Breast epithelium (tissue), 4 donors: ENCODE measurements at places on chromosomes 6 and 20. TPM values are rescaled to one million over a fixed set of nuclear protein-coding genes. Genes with fewer than 3 reads are reported as not detected.

GRCh38 chr20:56722042-56722441, 92.9 kb downstream of the TFAP2C start:
- DNase-seq, result no peak

GRCh38 chr6:104212977-104213668, 646.6 kb downstream of the HACE1 start:
- DNase-seq, result no peak

GRCh38 chr20:15703171-15703911, 869.9 kb downstream of the KIF16B start:
- DNase-seq, result no peak

DNA sequence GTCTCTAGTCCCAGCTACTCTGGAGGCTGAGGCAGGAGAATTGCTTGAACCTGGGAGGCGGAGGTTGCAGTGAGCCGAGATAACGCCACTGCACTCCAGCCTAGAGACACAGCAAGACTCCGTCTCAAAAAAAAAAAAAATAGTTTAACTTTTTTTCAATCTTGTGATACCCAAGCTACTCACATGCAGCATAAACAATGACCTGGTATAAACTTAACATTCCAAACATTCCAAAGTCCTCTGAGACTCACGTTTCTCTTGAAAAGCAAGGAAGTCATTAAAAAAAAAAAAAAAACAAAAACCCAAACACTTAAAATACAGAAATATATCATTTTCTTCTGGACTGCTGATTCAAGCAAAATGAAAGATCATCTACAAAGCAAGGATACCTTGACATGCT, 14.3 kb downstream of the CRNKL1 start:
- no peak for DNase-seq

- no peak for DNase-seq
Measured at GRCh38 chr20:5372371-5372770, 55.6 kb upstream of the PROKR2 start.

DNA sequence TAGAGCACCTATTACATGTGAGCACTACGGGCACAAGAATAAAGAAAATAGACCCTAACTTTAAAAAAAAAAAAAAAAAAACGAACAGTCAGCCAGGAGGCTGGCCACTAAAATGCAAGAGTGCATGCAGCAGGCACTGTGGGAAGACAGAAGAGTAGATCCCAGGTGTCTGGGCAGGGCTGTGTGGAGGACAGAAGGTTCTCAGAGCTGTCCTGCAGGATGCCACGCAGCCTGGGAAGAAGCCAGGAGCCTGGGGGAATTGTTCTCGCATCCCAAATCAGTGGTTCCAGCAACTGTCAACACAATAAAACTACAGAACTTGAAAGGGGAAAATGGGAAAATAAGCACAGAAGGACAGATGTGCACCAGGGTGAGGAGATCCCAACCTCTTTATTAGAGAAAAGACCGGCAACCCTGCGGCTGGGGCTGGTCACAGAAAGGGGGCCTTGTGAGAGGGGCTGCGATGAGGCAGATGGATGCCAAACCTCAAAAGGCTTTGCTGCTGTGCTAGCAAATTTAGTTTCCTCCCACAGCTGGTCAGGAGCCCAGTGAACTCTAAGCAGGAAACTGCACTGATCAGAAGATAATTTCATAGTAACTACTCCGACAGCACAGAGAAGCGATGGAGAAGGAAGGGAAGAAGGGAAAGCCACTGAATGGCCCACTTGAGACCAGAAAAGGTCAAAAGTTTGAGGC, 30.9 kb downstream of the MAP3K5 start:
- peak; percentile 72 for DNase-seq

DNA sequence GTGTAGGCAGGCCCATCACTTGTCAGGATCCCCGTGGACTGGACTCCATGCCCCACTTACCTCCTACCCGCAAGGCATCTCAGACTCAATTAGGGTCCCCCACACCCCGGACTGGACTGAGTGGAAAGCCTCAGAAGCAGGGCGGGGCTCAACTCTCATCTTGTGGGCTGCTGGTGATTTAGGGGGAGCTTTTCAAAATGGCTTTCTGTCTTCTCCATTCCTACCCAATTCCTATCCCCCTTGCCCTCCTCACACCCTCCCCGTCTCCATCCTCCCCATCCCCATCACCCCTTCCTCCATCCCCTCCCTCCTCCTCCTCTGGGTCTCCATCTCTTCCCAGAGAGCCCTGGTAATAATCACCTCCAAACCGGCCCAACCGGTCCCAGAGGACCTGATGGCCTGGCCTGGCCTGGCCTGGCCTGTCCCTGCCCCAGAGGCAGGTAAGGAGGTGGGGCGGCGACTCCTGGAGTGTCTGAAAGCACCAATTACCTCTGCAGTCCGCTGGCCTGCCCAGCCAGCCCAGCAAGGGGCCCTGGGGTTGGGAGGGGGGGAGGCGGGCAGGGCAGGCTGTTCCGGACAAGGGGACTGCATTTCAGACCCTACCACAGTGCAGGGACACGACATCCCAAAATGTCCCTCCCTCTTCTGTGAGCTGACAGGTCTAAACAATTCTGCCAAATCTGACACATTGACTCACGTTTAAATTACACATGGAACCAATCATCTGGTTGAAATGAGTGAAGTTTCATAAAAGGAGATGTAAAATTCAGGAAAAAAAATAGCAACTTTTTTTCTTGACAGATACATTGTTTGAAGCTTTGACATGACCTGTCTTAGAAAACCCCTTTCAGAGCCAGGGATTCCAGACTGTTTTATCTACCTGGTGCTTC, 24.8 kb downstream of the MAFB start:
- no peak for DNase-seq

GRCh38 chr20:20561841-20562240, 150.6 kb downstream of the RALGAPA2 start:
- DNase-seq, result no peak

Gene DNAH8
- total RNA-seq, result under 0.01 TPM

Gene SLC17A1
- not detected for total RNA-seq

GRCh38 chr6:169829786-169830185, 78.4 kb downstream of the ERMARD start:
- DNase-seq, result no peak

DNA sequence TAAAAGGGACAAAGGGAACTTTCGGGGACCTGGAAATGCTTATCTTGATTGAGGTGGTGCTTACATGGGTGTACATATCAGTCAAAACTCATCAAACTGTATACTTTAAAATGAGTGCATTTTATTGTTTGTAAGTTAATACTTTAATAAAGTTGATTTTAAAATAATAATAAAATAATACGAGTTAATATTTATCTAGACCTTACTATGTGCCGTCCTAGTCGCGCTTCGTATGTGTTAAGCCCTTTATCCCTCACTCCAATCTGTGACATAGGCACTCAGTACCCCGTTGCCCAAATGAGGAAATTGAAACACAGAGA, 47.5 kb downstream of the PDYN start:
- DNase-seq, result no peak
